ENCODE measurements at places on chromosomes 4 and X.

DNA sequence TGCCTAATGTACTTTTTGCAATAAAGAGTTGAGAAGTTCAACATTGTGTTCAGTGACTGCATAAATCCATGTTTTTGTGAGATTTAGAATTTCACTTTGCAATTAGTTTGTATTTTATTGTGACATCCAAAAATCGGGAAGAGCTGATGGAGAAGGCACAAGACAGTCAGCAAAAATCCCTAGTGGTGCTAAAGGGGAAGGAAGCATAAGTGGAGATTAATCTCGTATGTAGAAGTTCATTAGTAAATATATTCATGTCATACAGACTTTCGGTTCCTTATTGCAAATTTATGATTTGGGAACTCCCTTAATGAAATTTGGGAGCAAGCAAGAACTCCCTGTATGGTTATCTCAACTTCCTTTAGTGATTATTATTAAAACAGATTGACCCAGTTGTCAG, 57.8 kb upstream of the SLC39A8 start:
- DNase-seq = no peak

- no peak for DNase-seq
Measured at GRCh38 chr4:18938343-18939099, 917.0 kb upstream of the LCORL start.

DNA sequence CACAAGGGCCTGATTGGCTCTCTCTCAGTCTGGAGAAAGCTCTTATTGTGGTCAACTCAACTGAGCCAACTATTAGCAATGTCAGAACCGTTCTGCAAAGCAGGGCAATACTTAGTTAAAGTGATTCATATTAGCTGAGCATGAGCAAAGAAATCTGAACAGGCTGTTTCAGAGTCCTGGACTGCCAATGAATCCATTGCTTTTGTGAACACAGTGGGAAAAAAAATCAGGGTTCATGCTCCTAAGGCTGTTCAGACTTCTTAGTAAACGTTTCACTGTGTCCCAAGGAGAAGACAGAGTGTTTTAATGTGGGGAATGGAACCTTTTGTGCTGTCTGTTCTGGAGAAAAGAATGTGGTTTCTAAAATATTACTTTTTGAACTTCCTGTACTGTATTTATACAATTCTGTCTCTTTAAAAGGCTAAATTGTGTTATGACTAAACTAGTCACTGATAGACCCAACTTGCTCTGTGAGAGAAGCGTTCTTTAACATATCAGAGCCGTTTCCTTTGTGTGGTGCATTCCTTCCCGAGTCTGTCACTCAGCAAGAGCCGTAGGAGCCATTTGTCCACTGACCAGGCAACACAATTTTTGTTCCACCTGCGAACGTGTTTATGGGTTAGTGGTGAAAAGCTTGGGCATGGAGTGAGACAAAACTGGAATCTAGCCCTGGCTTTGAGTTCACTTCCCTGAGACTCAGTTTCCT, 366.1 kb downstream of the FBXO8 start:
- no peak for DNase-seq

DNA sequence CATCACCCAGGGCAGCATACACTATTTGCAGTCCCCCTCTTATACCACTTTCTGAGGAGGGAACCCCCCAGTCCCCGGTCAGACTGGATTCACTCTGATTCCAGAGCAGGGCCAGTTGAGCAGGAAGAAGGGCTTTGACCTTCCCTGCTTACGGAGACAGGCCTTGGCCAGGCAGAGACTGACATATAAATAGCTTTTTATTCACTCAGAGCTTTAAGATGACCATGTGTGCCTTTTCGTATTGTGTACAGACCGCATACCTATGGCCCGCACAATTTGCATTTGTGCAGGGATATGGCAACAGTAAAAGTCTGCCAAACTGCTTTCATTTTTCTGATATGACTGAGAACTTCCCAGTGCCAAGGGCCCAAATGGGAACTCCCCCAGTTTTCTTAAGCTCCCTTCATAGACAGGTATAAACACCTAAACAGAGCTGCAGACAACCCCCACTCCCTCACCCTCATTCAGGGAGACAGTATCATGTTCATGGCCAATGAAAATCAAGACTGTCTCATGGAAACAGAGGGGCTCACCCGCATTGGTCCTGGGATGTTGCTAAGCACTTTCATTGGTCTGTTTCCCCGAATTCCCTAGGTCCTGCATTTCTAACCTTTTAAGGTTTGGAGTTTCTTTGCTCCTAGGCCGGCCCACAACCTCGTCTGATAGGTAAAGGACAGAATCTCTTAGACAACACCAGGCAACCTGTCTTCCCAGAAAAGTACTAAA, 86.0 kb downstream of the RTL5 start:
- no peak for DNase-seq

DNA sequence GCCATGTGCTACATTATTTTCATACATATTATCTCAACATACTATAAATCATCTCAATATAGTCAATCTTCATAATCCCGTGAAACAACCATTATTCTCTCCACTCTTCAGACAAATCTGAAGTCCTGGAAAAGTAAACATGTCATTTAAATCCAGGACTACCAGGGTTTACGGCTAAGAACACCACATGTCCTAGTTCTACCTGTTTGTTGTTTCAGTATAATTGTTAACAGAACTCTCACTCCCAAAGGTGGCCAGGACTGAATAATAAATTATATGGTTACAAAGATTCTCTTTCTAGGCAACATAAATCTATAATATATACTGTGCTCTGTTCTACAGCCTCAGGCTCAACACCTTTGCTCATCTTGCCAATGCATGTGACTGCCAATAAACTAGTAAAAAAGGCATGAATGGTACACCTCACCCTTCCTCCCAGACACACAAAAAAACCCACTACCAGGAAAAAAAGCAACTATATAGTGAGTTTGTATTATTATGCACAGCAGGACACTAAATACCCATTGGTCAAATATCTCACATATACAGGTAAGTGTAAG, 20.1 kb downstream of the EIF4E start:
- DNase-seq = no peak

GRCh38 chr4:16897991-16898827, at the start of gene LDB2:
Gene LDB2 (minus strand): TSS chr4:16898645.
- no peak for DNase-seq

DNA sequence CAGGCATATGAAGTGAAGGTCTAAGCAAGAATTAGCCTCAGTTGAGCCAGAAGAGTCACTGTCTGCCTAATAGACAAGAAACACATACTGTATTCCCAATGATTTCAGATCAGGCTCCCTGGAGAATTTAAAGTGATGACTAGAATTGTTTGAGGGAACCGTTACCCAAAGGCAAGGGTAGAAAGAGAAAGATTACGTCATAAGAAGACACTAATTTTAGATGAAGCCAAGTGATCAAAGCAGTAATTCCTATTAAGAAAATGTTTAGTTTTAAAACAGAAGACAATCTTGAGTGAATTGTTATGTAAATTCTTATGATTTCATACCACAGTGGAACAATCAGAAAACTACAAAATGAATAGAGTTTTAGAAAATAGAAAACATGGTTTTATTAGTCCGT, 194.5 kb upstream of the ARSJ start:
- DNase-seq = no peak

DNA sequence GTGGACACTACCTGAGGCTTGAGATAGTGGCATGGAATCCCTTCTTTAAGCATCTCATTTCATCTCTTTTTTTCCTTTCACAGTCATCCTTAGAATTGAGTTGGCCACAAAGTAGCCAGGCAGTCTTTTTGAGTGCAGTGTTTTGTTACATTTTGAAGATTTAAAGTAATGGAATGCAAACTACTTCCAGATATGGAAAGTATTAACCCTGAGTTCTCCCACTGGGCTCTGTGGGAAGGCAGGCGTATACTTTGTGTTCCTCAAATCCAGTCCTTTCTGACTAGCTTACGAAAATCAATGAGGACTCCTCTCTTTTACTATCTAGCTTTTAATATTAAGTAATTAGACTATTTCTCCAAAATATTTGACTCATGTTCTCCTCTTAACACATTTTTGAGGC, 29.9 kb downstream of the PCDH10 start:
- no peak for DNase-seq

GRCh38 chr4:164606478-164606877, 147.5 kb upstream of the SMIM31 start:
- no peak for DNase-seq

DNA sequence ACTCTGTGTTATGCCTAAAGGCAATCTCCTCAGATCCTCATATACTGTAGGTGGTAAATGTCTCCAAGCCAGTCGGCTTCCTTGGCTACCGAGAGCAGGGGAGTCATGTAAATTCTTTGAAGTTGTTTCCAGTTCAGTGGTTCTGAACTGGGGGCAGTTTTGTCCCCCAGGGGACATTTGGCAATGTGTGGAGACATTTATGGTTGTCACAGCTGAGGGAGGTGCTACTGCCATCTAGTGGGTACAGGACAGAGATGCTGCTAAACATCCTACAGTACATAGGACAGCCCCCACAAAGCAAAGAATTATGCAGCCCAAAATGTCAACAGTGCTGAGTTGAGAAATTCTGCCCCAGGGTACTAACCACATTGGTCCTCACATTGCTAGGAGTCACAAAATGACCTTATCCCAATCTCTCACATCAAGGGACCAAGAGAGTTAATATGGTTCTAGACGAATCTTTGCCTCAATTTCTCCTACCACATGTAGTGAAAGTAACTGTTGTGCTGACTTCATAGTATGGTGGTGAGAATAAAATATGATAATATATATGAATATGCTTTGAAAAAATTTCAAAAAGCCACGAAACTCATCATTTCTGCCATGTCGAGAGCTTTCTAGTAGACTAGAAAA, 104.4 kb upstream of the ARHGAP24 start:
- no peak for DNase-seq

DNA sequence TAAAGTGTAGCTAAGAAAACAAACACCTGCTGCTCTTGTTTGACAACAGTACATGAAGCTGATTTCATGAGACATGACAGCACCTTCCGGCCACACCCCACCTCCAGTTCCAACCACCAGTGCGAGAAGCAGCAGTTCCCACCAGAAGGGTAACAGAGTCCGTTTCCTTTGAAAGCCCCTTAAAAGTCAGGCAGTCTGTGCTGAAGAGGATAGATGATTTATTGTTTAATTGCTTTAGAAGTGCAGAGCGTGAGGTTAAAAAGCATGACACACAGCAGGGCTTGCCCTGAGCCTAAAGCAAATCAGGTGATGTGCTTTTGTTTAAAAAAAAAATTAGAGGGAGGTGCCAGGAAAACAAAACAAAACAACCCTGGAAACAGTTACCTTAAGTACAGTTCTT, 82.6 kb downstream of the HADH start:
- peak; percentile 37 for DNase-seq

DNA sequence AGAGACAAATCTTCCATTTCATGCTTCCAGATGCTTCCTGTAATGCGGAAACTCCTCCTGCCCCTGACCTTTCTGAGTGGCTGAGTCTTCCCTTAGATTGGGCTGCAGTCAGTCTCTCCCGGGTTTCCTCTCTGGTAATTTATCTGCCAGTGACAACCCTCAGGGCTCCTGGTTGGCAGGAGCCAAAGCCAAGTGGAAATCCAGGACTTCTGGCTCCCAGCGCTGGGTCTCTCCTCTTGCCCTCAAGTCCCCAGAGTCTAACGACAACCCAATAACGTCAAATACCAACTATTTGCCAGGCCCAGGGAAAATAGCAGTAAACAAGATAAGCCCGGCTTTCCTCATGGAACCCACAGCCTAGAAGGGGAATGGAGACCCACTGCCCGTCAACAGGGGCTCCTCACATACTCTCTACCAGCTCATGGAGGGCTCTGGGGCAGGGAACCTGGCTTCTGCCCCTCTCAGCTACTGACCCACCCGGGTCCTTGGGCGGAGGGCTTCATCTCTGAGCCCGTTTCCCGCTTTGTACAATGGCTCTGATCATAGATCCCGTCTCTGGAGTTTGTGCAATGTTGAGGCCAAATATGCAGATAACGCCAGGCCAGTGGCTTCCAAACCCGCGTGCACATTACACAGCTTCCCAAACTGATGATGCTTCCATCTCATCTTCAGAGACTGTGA, 1.1 kb upstream of the TBC1D14 start:
- DNase-seq = no peak

DNA sequence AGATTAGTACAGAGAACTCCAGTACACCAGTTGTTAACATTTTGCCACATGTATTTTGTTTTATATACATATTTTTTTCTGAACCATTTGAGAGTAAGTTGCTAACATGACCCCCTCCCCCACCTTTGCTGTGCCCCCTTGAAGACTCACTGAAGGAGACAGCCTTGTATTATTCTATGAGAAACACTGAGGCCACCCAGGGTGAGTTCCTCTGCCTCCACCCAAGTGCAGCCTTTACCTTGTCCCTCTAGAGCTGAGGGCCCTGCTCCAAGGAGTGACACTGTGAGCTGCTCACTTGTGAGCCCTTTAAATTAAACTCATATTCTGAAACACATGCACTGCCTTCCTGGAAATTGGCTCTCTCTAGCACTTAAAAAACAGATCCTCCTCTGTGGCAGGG, 21.1 kb downstream of the KIT start:
- DNase-seq = no peak

GRCh38 chr4:74613266-74613665, 168.3 kb downstream of the AREG start:
- no peak for DNase-seq

- no peak for DNase-seq
Measured at GRCh38 chrX:12953420-12953819, 21.5 kb upstream of the TMSB4X start.

DNA sequence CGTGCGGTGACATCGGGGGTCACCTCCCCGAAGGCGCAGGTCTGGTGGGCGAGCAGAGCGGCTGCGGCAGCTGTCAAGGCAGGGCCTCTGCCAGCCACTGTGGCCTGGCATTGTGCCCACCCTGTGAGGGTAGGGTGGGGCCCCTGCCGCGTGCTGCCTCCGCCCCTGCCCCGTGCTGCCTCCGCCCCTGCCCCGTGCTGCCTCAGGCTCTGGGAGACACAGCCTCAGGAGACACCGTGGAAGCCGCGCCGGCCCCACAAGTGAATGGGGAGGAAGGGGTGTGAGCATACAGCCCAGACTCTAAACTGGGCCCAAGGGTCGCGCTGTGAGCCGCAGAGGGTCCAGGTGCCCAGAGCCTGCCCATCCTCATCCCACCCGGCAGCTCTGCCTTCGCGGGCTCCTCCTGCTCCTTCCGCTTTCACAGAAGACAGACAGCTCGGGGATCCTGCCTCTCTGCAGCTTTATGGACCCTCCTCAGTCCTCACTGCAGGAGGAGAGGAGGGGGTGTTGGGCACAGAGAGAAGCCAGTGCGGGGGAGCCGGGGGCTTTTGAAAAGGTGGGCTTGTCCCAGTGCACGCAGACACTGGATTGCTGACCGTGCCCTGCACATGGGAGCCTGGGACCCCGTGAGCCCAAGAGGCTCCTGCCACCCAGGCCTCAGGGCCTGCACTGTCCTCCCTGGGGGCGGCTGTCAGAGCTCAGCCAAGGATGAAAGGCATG, 27.4 kb downstream of the PCGF3 start:
- no peak for DNase-seq

DNA sequence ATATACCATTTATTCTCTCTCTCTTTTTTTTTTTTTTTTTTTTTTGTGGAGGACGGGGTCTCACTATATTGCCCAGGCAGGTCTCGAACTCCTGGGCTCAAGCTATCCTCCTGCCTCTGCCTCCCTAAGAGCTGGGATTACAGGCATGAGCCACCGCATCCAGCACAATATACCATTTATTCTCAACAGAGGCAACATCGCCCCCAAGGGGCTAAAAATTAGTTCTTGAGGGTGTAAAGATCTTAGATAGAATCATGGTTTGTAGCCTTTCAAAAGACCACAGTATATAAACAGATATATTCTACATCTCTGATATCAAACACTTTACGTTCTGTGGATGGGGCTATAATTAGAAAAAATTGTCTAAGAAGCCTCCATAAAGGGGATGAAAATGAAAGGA, 39.8 kb upstream of the TCEAL2 start:
- no peak for DNase-seq

GRCh38 chr4:84751707-84752106, 168.8 kb downstream of the CDS1 start:
- DNase-seq = no peak

All from stimulated activated CD8-positive, alpha-beta memory T cell treated with anti-CD3 and anti-CD28 coated beads, Interleukin-4, amount 100 ng/mL, for 4 hours (primary cell).